ENCODE measurements at places on chromosomes 11 and 22. TPM values are rescaled to one million over a fixed set of nuclear protein-coding genes. Genes with fewer than 3 reads are reported as not detected.

- DNase-seq: no peak
Measured at GRCh38 chr11:4704790-4705334, 278 bp downstream of the MMP26 start.

- DNase-seq: peak; percentile 47
Measured at GRCh38 chr11:10651656-10652361, 41.7 kb downstream of the IRAG1 start.

- peak; percentile 5 for DNase-seq
Measured at GRCh38 chr22:35839841-35840301, 122.2 kb downstream of the APOL5 start.

- no peak for DNase-seq
Measured at GRCh38 chr22:49460091-49460490, 367.6 kb downstream of the BRD1 start.

The NCAM1 gene
- total RNA-seq: 5.0 TPM

DNA sequence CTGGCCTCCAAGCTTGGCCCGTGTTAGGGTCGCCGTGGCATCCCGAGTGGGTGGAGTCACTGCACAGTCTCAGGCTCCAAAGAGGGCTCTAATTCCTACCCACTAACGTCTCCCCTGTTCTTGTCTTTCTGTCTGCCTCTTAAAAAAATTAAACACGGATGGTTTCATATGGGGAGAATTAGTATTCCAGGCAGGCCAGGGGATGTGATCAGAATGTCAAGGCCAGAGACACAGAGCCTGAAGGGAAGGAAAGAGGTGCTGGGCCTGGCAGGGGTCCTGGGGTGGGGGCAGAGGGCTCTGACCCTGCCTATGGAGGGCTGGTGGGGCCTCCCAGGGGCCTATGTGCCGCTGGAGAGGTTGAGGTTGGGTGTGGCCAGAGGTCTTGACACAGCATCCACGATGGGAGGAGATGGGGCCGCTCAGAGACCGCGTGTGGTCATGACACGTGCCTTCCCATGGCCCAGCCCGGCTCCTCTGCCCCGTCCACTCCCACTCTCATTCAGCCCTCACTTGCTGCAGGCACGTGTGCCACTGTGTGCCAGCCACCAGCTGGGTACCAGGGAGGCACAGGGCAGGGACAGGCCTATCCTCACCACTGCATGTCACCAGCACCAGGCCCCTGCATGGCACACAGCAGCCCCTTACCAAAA is 56.5 kb downstream of the FLRT1 start:
- DNase-seq: peak; percentile 75

The ACR gene
- not detected for total RNA-seq

The PPFIA1 gene
- total RNA-seq: 17.6 TPM

GRCh38 chr11:35820614-35821013 is 123.2 kb upstream of the LDLRAD3 start:
- no peak for DNase-seq

GRCh38 chr11:118606157-118606843 is 1.1 kb upstream of the PHLDB1 start:
- DNase-seq: no peak

DNA sequence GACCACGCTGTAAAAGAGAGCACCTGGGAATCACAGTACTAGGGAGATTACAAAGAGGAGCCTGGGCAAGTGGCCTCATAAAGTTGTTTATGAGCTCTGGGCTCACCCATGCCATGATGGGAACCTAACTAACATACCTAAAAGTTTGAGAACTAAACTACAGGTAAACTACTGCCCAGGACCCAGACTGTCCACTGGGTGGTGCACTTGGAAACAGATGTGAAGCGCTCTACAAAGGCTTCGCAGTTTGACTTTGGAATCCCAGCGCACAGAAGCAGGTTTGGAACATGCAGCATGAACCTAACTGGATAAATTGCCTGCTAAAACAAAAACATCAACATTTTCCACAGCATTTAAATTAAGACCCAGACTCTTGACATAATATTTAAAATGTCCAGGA is 418.6 kb downstream of the FAM181B start:
- peak; percentile 27 for DNase-seq

DNA sequence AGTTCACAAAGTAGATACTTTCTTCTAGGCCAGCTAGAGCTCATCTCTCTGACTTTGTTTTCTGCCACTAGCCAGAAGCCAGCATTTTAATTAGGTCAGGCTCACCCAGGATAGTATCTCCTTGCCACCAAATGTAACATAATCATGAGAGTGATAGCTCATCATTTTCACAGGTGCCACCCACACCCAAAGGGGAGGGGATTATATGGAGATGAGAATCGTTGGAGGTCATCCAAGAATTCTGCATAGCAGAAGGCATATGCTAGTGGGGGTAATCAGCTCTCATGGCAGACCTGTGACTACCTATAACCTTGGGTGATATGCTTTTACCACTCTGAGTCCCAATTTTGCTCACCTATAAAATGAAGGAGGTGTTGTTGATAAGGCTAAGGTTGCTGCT is 523.0 kb downstream of the METTL15 start:
- DNase-seq: no peak

The FGF19 gene
- total RNA-seq: not detected

The MS4A10 gene
- total RNA-seq: not detected

- DNase-seq: no peak
Measured at GRCh38 chr22:38033522-38034277, 23.5 kb upstream of the PICK1 start.

The MMP27 gene
- total RNA-seq: not detected

The CD3D gene
- total RNA-seq: not detected

Measured in H4 (cell line).